CD4-positive, alpha-beta T cell treated with Interleukin-21 for 1 hour (primary cell): ENCODE measurements at places on chromosomes 11 and 22.
A peak's percentile ranks its signal among the peaks of the same experiment; 100 is the strongest.

DNA sequence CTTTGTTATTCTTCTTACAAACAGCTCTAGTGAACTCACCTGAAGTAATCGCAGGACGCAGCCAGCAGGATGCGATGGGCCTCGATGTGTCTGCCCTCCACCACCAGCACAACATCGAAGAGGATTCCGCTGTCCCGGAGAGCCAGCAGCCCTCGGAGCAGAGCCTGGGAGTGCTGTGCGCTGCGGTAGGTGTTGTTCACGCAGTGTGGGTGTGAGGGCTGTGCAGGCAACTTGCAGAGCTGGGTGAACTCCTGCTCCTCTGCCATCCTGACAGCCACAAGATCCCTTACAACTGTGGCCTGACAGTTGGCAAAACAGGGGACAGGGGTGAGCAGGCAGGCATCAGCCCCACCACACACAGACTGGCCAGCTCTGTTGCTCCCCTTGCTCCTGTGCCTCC, 6.6 kb downstream of the KLHL22 start:
- DNase-seq = no peak

- DNase-seq = no peak
These were observed 83.8 kb upstream of the SOX6 start for GRCh38 chr11:16440136-16440535.

GRCh38 chr11:33857933-33858371, 33.9 kb downstream of the LMO2 start:
- DNase-seq = peak; percentile 67

DNA sequence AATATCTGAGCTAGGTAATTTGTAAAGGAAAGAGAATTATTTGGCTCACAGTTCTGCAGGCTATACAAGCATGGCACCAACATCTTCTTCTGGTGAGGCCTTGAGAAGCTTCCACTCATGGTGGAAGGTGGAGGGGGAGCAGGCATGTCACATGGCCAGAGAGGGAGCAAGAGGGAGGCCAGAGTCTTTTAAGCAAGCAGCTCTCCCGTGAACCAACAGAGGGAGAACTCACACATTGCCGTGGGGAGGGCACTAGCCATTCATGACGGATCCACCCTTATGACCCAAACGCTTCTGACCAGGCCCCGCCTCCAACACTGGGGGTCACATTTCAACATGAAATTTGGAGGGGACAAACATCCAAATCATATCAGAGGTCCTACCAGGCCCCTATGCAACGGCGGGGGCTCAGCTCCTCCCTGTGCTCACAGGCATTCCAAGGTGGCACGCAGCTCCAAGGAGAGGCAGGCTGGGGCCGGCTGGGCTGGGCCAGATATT, 4.6 kb downstream of the C11orf96 start:
- no peak for DNase-seq

DNA sequence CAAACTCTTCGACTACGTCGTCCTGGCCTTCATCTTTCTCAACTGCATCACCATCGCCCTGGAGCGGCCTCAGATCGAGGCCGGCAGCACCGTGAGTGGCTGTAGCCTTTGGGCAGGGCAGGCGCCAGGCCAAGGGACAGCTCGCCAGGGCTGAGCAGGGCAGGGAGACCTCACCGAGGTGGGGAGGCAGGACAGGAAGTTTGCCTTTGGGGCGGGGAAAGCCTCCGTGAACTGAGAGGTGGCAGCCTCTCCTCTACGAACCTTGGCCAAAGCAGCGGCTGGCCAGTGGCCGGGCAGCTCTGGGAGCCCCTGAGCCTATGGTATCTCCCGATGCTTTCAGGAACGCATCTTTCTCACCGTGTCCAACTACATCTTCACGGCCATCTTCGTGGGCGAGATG, 93.2 kb downstream of the CACNA1I start:
- DNase-seq = no peak

GRCh38 chr11:66868726-66869566, 12.1 kb downstream of the LRFN4 start:
- DNase-seq = peak; percentile 79

DNA sequence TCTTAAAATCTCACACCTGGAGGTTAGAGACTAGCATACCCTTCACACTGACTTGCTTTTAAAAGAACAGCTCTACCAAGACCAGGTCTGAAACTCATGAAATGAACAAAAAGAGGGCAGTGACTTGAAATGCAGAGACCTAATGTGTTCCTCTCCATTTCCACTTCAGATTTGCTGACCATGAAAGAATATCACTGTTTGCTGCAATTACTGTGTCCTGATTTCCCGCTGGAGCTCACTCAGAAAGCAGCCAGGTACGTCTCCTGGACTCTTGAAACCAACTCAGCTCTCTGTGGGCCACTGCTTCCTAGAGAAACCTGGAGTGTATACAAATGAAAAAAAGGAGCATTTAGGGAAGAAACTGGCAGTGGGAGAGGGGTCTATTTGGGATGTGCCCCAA, 39.2 kb downstream of the ARFGAP2 start:
- no peak for DNase-seq

GRCh38 chr11:33945481-33946268, 53.8 kb upstream of the LMO2 start:
- DNase-seq = no peak

GRCh38 chr11:35734669-35735410, 72.3 kb downstream of the TRIM44 start:
- no peak for DNase-seq

GRCh38 chr11:111299101-111300026, 1.0 kb downstream of the POU2AF3 start:
- DNase-seq = no peak

DNA sequence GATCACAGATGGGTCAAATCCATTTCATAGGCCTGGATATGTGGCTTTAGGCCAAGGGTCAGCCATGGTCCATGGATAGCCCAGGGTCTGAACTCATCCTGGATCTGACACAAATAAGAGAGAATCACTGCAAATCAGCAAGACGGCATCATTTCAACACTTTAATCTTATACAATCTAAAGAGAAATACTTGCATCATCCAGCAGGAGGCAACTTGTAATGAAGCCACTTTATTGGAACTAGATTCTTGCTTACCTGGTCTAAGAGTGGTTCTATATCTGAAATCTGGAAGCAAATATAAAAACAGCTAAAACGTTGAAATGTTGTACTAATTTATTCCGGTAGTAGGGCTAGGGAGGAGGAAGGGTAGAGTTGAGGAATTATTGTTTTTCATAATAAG, 870.1 kb downstream of the JRKL start:
- DNase-seq = no peak

GRCh38 chr11:1748636-1749394, 1.6 kb downstream of the IFITM10 start:
- no peak for DNase-seq

GRCh38 chr11:7692426-7692825, 13.9 kb downstream of the OVCH2 start:
- DNase-seq = no peak

DNA sequence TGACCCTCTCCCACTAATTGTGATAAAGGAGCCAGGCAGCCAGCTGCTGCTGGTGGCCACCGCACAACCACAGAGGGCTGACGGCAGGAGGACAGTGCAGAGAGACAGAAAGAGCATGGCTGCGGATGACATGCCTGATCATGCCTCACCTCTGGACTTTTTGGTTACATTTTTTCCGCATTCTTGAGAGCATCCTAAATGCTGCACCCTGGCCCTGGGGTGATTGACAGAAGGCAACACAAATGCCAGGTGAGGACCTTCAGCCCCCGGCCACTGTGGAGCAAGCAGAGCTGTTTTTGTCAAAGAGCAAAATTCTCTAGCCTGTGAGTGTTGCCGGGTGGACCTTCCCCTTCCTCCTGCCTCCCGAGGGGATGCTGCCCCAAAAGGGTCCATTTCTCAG, 78.5 kb downstream of the RPS6KA4 start:
- no peak for DNase-seq

GRCh38 chr11:20020716-20021115, 139.6 kb downstream of the DBX1 start:
- no peak for DNase-seq

DNA sequence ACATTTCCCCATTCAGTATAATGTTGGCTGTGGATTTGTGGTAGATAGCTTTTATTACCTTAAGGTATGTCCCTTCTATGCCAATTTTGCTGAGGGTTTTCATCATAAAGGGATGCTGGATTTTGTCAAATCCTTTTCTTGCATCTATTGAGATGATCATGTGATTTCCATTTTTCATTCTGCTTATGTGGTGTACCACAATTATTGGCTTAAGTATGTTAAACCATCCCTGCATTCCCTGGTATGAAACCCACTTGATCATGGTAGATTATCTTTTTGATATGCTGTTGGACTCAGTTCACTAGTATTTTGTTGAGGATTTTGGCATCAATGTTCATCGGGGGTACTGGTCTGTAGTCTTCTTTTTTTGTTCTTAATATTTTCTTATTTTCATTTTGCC, 44.7 kb upstream of the ARHGAP32 start:
- DNase-seq = no peak

DNA sequence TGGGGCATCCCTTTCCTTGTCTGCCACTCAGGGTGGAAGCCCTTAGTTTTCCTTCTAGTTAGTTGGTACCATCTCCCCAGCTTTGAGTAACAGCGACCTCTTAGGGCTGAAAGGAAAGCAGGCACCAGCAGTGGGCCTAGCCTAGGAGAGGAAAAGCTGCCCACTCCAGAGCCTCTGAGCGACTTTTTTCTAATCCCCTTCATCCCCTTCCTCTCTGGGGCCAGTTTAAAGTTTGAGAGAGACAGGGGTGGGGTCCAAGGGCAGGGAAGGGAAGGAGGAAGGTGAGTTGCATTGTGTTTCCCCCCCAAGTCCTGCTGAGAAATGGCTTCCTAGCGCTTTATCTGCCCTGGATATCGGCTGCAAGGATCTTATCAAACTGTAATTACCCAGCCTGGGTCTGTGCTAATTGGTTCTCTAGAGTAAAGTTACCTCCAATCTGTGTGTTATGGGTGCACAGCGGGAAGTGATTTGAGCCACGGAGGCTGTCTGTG, 573.9 kb upstream of the CADM1 start:
- no peak for DNase-seq

GRCh38 chr11:8375932-8376331, 112.3 kb upstream of the LMO1 start:
- DNase-seq = no peak

- DNase-seq = no peak
These were observed 22.5 kb downstream of the ARHGEF12 start for GRCh38 chr11:120358729-120359128.

GRCh38 chr22:29521526-29521925, 32.0 kb downstream of the THOC5 start:
- DNase-seq = no peak

- DNase-seq = no peak
These were observed 19.1 kb downstream of the CCDC83 start for GRCh38 chr11:85874265-85874664.

- no peak for DNase-seq
These were observed 112.5 kb downstream of the KCNQ1OT1 start for GRCh38 chr11:2587132-2587930.

- no peak for DNase-seq
These were observed 12.0 kb downstream of the ST14 start for GRCh38 chr11:130171534-130171933.

DNA sequence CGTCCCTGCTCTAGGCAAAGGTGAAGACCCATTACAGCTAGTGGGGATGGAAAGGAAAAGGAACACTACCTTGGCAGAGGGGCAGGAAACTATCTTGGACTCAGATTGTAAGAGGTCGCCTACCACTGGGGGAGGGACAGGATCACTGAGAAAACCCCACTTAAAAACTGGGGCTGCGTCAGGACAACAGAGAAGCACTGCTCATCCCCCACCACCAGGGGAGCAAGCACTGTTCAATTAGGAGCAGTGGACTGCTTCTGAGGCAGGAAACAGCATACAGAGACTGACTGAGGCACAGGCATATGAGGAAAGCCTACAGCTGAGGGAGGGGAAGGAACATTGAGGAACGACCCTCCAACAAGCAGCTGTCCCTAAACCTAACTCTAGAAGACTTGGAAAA, 20.8 kb upstream of the DLAT start:
- DNase-seq = peak; percentile 18

GRCh38 chr11:62269654-62270278, at the start of gene SCGB2A2:
Gene SCGB2A2 (plus strand): TSS chr11:62270158. CDS start chr11:62270217, 59 bp downstream.
- DNase-seq = no peak

GRCh38 chr11:45643598-45644260, 21.7 kb downstream of the CHST1 start:
- DNase-seq = no peak

- no peak for DNase-seq
These were observed 41.1 kb downstream of the OSBPL5 start for GRCh38 chr11:3123761-3124733.

DNA sequence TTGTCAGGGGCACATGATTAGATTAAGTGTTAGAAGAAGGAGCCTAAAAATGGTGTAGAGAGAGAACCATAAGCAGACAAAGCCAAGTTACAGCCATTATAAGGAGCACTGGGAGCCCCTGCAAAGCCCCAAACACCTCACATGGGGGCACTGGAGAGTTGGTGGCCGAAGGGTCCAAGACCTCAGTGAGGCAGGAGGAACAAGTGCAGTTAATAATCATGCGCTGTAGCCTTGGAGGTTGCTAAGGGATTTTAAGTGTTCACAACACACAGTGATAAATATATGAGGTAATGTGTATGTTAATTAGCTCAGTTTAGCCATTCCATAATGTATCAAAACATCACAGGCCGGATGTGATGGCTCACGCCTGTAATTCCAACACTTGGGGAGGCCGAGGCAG, 54.4 kb upstream of the JAM3 start:
- DNase-seq = no peak

- DNase-seq = peak; percentile 45
These were observed 38.2 kb downstream of the OR2AG2 start for GRCh38 chr11:6733326-6734275.

GRCh38 chr11:2317354-2318050, 15.7 kb downstream of the TSPAN32 start:
- no peak for DNase-seq

GRCh38 chr11:12512826-12513395, 135.5 kb downstream of the PARVA start:
- DNase-seq = no peak

DNA sequence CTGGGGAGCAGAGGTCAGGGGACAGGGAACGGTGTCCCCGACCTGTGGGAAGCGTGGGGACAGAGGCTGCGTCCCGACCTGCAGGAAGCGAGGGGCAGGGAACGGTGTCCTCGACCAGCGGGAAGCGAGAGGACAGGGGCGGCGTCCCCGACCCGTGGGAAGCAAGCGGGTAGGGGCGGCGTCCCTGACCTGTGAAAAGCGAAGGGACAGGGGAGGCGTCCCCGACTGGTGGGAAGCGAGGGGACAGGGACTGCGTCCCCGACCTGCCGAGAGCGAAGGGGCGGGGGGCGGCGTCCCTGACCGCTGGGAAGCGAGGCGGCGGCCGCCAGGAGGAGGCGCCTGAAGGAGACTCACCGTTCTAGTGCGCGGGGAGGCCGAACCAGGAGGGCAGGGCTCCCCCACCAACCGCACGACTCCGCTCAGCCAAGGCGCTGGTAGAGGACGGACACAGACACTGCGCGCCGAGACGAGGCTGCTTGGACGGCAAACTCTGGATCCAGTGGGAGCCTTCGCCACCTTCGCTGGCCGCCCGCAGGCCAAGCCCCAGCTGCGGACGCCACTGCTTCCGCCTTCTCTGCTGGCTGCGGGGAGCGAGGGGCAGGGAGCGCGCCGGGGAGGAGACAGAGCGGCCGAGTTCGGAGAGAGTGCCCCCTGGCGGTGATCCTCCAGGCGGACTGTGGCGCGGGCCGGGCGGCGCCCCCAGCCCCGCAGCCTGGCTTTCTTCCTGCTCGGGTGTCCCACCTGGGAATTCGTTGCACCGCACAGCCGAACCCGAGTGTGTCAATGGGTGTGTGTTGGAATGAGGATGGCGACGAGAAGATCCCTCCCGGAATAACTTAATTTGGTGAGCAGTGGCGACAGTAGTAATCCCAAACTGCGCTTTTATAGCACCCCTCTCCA, at the start of gene TRAF6:
Gene TRAF6, minus strand, starts transcription at position 579 of the 900 bp plus-strand sequence. CDS start 8,757 bp downstream, outside the sequence.
- peak; percentile 87 for DNase-seq
